Hair follicle dermal papilla cell (primary cell): ENCODE measurements at places on chromosomes 11 and 22. TPM values are rescaled to one million over a fixed set of nuclear protein-coding genes. Genes with fewer than 3 reads are reported as not detected.

Gene DDI1
- total RNA-seq, result under 0.01 and 0.12 TPM in 2 replicates

Gene MB
- not detected in 2 replicates for total RNA-seq

Gene MRGPRX3
- not detected in 2 replicates for total RNA-seq

Gene KREMEN1
- total RNA-seq, result 35.0 and 39.3 TPM in 2 replicates

Gene CYP2D6
- 0.24 and 0.49 TPM in 2 replicates for total RNA-seq

Gene ADAMTS8
- 0.12 and 0.16 TPM in 2 replicates for total RNA-seq

Gene CELF1
- total RNA-seq, result 115 and 140 TPM in 2 replicates

Gene ANO3
- 0.16 and 0.24 TPM in 2 replicates for total RNA-seq

Gene XKR3
- total RNA-seq, result not detected in 2 replicates

Gene ELMOD1
- total RNA-seq, result 0.16 TPM in 1 of 2 replicates, not detected in the other

Gene BBOX1
- under 0.01 and 0.12 TPM in 2 replicates for total RNA-seq

Gene CSRP3
- not detected in 2 replicates for total RNA-seq
